CD4-positive, alpha-beta T cell treated with Interleukin-6 for 4 hours (primary cell): ENCODE measurements at places on chromosomes 11 and 22.

DNA sequence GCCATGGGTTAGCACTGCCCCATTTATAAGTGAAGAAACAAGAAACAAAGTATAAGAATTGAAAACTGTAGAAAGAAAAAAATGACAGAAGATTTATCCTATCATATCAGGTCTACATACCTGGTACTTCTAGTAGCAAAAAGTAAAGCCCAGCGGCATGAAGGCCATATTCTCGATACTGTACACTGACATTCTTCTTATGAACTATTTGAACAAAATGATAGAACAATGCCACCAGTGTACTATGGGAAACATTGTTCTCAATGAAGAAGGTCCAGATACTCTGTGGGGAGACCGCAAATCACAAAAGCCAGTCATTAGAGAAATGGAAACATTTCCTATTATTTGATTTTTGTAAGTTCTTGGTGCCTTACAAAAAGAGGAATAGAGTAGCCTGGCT is 7.0 kb downstream of the NCAPD3 start:
- DNase-seq: no peak

DNA sequence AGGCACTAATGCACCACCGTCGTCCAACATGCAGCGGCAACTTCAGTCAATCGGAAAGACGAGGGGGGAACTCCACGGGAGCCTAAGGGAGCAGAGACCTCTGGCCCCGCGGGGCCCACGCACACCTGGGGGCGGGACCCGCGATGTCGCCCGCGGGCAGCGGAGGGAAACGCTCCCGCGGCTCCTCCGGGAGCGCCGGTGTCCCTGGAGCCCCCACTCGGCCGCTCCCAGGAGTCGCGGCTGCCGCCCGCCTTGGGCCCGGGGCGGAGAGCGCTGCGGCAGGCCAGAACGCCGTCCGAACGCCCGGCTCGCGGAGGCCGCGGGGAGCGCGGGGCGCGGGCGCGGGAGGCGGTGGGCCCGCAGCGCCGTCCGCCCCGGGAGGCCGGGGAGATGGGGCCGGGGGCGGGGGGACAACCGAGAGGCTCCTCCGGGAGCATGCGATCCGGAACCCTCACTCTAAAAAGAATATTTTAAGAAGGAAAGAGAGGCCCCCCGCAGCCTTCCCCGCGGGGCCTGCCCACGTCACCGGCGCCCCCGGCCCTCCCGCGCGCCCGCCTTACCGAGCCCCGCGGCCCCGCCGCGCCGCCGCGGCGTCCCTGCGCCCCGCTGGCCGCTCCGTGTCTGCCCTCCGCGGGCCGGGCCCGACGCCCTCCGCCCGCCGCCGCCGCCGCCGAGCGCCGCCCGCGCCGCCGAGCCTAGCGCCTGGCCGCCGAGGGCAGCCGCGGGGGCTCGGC is 86.6 kb upstream of the ARHGAP32 start:
- peak; percentile 15 for DNase-seq

DNA sequence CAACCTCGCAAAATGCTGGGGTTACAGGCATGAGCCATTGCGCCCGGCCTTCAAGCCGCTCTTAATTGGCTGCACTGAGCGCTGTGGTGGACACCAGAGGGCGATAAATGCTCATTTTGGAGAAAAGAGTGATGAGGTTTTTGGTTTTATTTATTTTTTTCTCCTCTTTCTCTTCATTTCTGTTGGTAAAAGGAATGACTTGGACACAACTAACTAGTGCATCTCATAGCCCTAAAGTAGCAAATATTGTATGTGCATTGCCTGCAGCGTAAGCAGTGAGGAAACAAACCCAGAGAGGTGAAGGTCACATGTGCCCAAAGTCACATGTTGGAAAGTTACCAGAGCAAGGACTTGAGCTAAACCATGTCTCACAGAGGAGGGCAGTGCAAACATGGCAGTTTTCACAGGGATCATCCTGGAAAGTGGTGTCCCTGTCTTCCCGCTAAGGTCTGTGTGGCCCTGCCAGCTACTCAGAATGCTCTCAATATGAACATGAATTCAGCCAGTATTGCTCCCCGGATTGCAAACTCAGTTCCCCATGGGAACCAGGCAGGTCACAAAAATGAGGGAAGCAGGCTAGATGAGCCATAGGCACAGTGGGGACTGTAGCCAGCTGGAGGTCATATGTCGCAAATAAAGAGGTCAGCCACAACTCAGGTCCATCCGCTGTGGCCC is 8.6 kb upstream of the CD82 start:
- peak; percentile 80 for DNase-seq

- DNase-seq: no peak
These were observed 79.9 kb upstream of the GRIK4 start for GRCh38 chr11:120431633-120432032.

- DNase-seq: no peak
These were observed 546.8 kb downstream of the ETS1 start for GRCh38 chr11:128040603-128041002.

- no peak for DNase-seq
These were observed 381.3 kb downstream of the CTTN start for GRCh38 chr11:70779433-70780245.

- DNase-seq: no peak
These were observed 39.9 kb upstream of the MYO18B start for GRCh38 chr22:25702040-25702439.

DNA sequence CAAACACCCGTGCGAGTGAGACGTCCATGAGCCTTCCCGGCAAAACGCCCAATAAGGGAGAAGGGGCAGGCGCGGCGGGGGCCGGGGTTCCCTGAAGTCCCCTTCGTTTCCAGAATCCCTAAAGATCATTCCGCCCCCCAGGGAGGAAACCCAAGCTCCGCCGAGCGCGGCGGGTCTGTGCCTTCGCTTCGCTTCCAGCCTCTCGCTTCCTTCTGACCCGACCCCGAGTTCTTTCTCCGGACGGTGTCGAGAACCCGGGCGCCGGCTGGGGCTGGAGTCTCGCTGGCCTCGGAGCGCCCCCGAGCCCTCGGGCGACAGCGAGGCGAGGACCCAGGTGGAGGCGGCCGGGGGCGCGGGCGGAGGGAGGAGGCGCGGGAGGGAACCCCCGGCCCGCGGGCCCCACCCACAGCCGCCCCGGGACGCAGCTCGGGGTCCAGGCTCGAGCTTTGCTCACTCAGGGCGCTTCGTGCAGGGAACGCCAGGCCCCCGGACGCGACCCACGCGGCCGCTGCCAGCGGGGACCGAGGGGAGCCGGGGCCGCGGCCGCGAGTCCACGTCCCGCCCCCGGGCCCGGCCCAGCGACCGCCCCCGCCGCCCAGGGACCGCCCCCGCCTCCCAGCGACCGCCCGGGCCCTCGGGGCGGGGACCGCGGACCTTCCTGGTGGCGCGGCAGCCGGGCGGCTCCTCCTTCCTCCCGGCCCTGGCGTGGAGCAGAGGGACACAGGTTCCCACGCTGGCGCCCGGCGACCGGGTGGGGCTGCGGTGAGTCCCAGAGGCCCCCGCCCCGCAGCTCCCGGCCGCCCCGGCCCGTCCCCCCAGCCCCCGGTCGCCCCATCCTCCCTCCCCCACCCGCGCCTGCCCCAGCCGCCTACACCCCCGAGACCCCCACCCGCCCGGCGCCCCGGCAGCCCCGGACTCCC is at the start of gene PGGHG:
PGGHG (plus strand) TSS at position 649 of the 920 bp plus-strand sequence. CDS start 691 bp downstream, outside the sequence.
- DNase-seq: peak; percentile 75

GRCh38 chr22:35177811-35178210 is 79.5 kb upstream of the HMGXB4 start:
- DNase-seq: no peak

- DNase-seq: no peak
These were observed 364.1 kb upstream of the PITPNB start for GRCh38 chr22:28283068-28283654.

GRCh38 chr11:16604794-16605388 is 133.6 kb upstream of the C11orf58 start:
- no peak for DNase-seq

GRCh38 chr11:121958971-121959325 is 157.1 kb downstream of the BLID start:
- no peak for DNase-seq

GRCh38 chr22:28424427-28425080 is 255.1 kb downstream of the TTC28 start:
- no peak for DNase-seq

GRCh38 chr22:24992946-24993345 is 40.4 kb downstream of the KIAA1671 start:
- no peak for DNase-seq

GRCh38 chr11:23490557-23491235 is 630.4 kb upstream of the CCDC179 start:
- no peak for DNase-seq

- DNase-seq: no peak
These were observed 209.8 kb upstream of the NARS2 start for GRCh38 chr11:78784321-78785061.

- DNase-seq: no peak
These were observed 574.7 kb downstream of the TBC1D22A start for GRCh38 chr22:47337161-47337621.
